ENCODE measurements at places on chromosomes 11 and 22. TPM values are rescaled to one million over a fixed set of nuclear protein-coding genes. Genes with fewer than 3 reads are reported as not detected.
A peak's percentile ranks its signal among the peaks of the same experiment; 100 is the strongest.

The TEX12 gene
- 0.52 TPM for polyA plus RNA-seq

The C22orf15 gene
- polyA plus RNA-seq, result 3.5 TPM

The P2RX3 gene
- polyA plus RNA-seq, result 0.65 TPM

The OR8G5 gene
- not detected for polyA plus RNA-seq

The SEPTIN3 gene
- 6.1 TPM for polyA plus RNA-seq

The ESAM gene
- polyA plus RNA-seq, result 73.2 TPM

The TEX54 gene
- 0.33 TPM for polyA plus RNA-seq

The TRPM5 gene
- 1.7 TPM for polyA plus RNA-seq

The GLYATL1B gene
- 0.34 TPM for polyA plus RNA-seq

The OR8A1 gene
- 0.03 TPM for polyA plus RNA-seq

The MS4A12 gene
- not detected for polyA plus RNA-seq

The GAS2 gene
- 13.0 TPM for polyA plus RNA-seq

The CABP4 gene
- polyA plus RNA-seq, result 1.9 TPM

The LMO2 gene
- polyA plus RNA-seq, result 27.8 TPM

The SMC1B gene
- polyA plus RNA-seq, result 0.33 TPM

DNA sequence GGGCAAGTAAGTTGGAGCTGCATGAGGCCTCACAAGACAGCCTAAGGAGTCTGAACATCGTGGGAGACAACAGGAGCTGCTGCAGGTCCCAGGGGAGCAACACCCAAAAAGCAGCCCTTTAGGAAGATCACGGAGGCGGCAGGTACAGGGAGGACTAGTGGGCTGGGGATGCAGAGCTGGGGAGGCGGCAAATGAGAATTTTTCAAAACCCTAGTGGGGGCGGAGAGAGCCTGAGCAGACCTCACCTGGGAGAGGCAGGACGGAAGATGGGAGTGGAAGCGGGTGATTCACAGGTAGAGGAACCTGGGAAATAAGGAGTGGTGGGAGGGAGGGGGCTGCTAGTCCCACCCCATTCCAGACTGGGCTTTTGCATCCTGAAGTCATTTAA, 42.1 kb downstream of the DKK3 start:
- no peak for DNase-seq

DNA sequence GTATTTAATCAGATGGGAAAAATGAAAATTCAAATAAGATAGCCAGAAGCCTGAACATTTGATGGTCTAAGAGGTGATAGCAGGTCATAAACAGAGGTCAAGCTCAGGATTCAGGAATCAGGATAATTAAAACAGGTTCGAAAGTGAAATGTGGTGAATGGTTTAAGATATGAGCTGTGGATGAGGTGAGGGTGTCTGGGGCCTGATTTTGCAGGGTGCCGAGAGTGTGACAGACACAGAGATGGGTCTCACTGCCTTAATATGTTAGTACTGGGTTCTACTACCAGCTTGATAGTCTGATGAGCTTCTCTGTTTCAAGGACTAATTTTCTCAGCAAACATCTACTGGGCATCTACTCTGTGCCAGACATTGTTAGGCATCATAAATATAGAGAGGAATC, 19.9 kb upstream of the EMSY start:
- no peak for DNase-seq

GRCh38 chr11:27186580-27186979, 146.0 kb downstream of the BBOX1 start:
- DNase-seq, result no peak

DNA sequence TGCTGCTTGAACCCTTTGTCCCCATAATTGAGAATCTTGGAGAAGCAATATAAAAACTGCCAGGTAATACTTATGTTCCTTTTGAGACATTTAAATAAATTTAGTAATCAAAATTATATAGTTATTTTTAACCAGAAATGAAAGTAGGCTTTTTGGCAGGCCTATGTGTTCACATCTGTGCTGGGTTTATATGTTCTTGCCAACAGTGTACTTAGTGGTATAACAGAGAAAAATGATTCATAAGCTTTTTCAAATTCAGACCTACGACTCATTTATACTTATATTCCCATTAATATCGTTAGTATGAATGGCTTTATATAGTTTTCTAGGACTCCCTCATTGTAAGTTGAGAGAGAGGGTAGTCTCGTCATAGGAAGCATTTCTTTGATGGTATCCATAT, 79.0 kb downstream of the DDX10 start:
- no peak for DNase-seq

- DNase-seq, result no peak
Measured at GRCh38 chr11:78189174-78189724, 530 bp downstream of the USP35 start.

DNA sequence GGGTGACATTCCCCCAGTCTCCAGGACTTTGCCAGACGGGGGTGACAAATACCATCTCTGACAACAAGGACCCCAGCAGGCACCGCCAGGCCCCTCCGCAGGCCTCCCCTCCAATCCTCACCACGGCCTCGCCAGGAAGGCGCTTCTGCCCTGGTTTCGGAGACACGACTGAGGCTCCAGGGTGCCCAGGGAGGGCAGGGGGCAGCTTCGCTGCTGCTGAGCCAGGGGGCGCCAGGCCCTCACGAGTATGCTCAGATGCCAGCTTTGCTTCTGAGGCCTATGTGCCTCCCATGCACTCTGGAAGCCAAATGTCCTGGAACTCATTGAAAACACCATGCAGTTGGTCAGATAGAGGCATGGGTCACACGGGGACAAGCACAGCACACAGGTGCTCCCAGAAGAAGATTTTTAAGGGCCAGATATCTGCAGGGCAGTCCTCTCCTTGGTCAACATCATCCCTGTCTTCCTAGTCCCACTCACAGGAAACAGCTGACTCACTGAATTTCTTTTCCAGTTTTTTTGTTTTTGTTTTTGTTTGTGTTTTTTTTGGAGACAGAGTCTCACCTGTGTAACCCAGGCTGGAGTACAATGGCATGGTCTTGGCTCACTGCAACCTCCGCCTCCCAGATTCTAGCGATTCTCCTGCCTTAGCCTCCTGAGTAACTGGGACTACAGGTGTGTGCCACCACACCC, 19.9 kb downstream of the BID start:
- DNase-seq, result no peak

- no peak for DNase-seq
Measured at GRCh38 chr11:14242187-14242586, 116.8 kb downstream of the RRAS2 start.

DNA sequence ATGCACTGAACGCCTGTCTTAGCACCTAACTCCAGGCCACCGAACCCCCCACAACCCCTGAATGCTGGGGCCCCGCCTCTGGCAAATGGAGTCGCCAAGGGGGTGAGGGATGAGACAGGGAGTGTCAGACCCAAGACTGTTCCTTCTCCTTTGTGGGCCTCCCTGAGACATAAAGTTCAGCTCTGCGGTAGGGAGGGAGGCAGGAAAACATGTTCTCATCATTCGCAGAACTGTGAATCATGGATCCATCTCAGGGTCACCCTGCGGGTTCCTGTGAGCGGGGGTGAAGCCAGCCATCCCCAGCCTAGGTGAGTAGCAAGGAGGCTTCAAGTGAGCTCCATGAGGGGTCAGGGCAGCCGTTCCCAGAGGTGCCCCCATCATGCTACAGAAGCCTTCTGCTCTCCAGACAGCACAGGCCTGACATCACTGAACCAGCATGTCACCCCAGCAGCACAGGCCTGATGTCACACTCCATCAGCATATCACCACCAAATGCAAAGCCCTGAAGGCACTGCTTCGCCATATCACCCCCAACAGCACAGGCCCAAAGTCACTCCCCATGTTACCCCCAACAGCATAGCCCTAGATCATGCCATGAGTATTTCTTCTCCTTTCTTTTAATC, 27.2 kb downstream of the TMPRSS6 start:
- DNase-seq, result no peak

GRCh38 chr11:47914743-47915142, 65.6 kb upstream of the PTPRJ start:
- no peak for DNase-seq

- no peak for DNase-seq
Measured at GRCh38 chr11:28132548-28132947, 24.4 kb downstream of the METTL15 start.

GRCh38 chr11:128502726-128503125, 84.6 kb downstream of the ETS1 start:
- DNase-seq, result no peak

- no peak for DNase-seq
Measured at GRCh38 chr11:46367244-46367915, 14.1 kb upstream of the MDK start.

- no peak for DNase-seq
Measured at GRCh38 chr22:45238076-45238956, 2.4 kb downstream of the KIAA0930 start.

DNA sequence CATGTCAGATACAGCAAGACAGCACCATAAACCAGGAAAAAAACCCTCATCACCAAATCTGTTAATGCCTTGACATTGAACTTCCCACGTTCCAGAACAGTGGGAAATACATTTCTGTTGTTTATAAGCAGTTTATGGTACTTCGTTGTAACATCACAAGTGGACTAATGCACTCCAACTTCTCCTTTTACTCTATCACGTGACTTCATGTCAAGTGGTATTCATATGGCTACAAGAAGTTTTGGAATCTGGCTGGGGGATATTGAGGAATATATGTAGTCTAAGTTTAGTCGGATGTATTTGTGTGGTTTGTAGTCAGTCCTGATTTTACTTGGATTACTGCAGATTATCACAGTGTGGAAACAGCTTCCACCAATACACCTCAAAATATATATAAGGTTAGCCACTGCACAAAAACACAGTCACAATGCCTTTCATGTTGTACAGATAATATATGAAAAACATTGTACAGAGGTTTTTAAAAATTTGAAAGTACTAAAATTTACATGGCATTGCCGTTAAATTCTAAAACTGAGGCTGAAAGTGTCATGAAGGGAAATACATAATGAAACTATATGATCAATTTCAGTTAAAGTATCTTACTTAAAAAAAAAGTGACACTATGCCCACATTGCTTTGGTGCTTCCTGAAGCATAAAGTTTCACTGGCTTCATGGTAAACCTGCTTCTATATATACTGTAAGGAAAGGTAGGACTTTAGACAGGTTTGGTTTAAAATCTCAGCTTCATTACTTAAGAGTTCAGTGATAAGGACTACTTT, 134.1 kb downstream of the CASP12 start:
- DNase-seq, result no peak

DNA sequence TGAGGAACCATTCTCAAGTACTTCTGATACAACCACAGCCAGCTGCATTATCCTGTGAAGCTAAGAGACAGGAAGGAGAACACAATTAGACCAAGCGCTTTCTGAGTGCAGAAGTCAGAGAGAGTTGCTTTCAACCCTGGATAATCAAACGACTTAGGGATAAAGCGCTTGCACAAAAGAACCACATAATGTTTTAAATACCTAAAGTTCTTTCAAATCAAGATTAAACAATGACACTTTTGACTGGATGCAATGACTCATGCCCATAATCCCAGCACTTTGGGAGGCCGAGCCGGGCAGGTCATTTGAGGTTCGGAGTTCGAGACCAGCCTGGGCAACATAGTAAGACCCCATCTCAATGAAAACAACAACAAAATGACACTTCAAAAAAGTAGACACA, 145.1 kb downstream of the SWAP70 start:
- DNase-seq, result no peak

DNA sequence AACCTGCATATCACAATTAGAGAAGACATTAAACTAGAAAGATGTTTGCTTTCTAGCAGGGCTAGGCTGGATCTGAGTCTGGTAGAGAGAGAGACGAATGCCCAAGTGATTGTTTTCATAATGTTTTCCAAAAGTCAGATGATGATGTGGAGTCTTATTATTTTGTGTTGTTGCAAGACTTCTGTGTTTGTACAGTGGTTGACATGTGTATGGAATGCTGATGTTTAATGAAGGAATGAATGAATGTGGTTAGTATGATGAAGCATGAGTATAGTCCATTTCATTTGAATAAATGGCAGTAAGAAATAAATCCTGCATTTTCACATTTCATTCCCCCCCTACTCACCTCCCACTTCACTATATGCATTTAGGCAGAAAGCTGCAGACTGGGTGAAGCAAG, 69.6 kb downstream of the PPP2R1B start:
- no peak for DNase-seq

DNA sequence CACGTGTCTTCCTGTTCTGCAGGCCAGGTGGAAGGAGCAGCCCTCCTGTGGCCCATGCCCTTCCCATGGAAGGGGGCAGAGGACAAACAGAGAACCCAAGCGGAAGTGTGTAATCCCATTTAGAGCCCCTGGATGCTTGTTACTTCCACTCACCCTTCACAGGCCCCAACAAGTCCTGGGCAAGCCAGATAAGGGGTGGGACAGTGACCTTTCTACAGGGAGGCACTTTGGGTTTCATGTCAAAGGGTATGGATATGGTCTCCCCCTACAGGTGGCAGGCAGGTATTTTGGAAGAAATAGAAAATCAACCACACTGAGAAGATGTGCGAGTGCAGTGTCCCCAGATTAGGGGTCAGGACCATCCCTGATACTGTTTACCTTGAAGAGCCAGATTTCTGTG, 11.4 kb downstream of the MPEG1 start:
- DNase-seq, result no peak

- no peak for DNase-seq
Measured at GRCh38 chr11:66346476-66347424, 679 bp downstream of the B4GAT1 start.

- peak; percentile 9 for DNase-seq
Measured at GRCh38 chr22:32204856-32205722, at the start of gene RFPL2. RFPL2 (minus strand) TSS chr22:32205073; CDS start chr22:32202451, 2,622 bp downstream.

DNA sequence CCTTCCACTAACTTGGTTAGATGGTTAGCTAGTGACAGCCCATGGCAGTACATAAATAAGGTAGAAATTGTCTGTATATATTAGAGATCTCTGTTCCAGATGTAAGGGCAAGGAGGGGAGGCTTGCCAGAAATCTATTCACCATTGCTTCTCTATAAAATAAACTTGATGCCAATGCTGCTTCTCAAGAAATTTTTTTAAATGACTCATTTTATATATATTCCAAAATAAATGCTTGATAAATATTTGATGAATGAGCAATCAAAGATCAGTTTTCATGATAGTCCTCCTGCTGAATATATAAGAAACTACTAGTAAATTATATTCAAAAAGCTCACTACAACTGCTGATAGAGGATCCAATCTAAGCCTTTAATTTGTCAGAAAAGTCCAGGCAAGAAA, 710.6 kb upstream of the CCDC179 start:
- DNase-seq, result no peak

- DNase-seq, result no peak
Measured at GRCh38 chr11:26187639-26188038, 144.3 kb upstream of the ANO3 start.

DNA sequence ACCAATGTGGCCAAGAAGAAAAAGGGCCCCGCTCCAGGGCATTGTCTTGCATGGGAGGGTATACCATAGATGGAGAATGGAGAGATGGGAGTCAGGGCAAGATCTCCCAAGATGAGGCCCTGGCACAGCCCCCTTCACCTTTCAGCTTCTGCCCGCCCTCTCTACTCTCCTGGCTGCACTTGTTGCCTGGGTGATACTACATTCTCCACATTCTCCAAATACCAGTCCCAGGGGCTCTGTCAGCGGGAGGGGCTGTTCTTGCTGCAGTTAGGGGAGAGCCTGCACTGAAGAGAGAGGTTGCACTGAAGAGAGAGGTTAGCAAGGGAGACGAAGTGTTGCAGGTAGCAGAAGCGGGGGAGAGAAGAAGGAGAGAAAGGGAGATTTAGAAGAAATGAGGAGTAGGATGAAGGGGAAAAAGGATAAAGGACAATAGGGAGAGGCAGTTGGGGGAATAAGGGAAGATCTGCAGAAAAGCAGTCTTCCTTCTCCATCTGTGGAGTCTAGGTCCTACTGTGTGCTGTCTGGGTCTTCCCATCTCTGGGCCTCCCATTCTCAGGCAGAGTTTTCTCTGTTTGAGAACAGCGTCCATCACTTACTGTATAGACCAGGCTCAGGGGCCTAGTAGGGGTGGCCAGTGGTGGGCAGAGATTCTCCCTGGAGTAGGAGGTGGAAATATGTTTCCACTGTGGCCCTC, 8.0 kb downstream of the PHLDB1 start:
- no peak for DNase-seq

GRCh38 chr11:107118025-107118720, 99.9 kb upstream of the GUCY1A2 start:
- DNase-seq, result no peak
